ENCODE measurements at places on chromosomes 16 and 17.

GRCh38 chr17:68185820-68186219 is 62.0 kb upstream of the AMZ2 start:
- DNase-seq = no peak

DNA sequence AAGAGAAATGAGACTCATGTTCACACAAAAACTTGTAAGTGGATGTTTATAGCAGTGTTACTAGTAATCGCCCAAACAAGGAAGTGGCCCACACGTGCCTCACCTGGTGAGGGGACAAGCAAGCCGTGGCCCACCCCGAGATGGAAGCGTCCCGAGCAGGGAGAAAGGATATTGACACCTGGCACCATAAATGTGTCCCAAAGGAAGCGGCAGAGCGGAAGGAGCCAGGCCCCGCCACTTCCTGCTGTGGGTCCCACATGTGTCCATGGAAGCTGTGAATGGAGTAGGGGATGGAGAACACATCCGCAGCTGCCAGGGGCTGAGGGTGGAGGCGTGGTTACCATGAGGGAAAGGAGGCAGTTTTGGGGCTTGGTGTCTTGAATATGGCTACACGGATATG is 18.9 kb downstream of the KCNJ18 start:
- no peak for DNase-seq

GRCh38 chr17:48718227-48718760 is 4.0 kb downstream of the PRAC1 start:
- no peak for DNase-seq

DNA sequence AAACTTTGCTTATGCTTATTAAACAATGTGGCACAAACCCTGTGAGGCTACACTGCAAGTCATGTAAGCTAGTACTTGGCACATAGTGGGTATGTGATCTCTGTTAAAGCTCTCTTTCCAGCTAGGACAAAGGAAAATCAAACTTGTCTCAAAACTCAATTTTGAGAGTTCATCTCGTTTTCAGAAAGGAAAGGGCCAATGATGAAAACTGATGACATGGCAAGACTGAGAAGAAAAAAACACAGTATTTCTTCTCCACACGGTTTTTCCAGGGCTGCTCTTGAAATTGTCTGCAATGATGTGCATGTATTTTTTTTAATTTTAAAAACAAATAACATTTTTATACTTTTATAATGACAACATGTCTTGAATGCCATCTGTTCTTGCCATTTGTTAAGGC is 389.8 kb downstream of the CA10 start:
- DNase-seq = no peak

DNA sequence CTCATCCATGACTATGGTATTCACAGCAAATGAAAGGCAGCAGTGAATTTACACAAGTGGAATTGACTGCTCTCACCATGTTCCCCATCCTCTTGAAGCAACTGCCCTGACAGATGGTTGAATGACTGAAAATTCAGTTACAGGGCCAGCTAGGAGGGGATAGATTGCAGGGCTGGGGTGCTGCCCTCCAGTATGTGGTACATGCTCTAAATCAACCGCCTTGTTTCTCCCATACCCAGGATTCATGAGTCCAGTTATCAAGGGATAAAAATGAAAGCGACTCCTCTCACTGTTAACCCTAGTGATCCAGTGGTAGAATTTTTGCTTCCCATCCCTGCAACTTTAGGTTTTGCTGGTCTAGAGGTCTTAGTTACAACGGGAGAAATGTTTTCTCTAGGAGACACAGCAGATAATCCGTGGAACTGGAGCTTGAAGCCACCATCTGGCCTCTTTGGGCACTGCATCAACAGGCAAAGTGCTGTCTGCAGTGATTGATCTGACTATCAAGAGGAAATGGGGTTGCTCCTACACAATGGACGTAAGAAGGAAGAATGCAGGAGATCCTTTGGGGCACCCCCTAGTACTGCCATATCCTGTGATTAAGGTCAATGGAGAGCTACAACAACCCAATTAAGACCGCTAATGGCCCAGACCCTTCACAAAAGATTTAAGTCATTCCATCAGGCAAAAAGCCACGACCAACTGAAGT is 32.0 kb downstream of the SCPEP1 start:
- peak; percentile 68 for DNase-seq

DNA sequence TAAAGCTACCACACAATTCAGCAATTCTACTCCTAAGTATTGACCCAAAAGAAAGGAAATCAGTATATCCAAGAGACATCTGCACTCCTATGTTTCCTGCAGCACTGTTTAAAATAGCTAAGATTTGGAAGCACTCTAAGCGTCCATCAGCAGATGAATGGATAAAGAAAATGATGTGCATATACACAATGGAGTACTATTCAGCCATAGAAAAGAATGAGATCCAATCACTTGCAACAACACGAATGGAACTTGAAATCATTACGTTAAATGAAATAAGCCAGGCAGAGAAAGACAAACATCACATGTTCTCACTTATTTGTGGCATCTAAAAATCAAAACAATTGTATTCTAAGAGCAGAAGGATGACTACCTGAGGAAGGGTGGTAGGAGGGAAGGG is 1.5 kb downstream of the SLFN11 start:
- no peak for DNase-seq

GRCh38 chr17:27109346-27109745 is 184.6 kb upstream of the WSB1 start:
- no peak for DNase-seq

GRCh38 chr17:38825762-38826247 is 684 bp upstream of the CWC25 start:
- no peak for DNase-seq
